Activated naive CD4-positive, alpha-beta T cell treated with anti-CD3 and anti-CD28 coated beads, Interleukin-2, amount 50 U/mL, for 72 hours (primary cell): ENCODE measurements at places on chromosomes 13 and 19. TPM values are rescaled to one million over a fixed set of nuclear protein-coding genes. Genes with fewer than 3 reads are reported as not detected.

DNA sequence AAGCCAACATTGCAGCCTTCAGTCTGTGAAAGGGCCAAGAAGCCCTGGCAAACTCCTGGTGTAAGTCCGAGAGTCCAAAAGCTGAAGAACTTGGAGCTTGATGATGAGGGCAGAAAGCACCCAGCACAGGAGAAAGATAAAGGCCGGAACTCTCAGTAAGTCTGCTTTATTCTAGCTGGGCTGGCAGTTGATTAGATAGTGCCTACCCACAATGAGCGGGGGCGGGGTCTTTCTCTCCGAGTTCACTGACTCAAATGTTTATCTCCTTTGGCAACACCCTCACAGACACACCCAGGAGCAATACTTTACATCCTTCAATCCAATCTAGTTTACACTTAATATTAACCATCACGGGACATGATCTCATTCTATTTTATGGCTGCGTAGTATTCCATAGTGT is 1317.1 kb downstream of the SLITRK1 start:
- DNase-seq, result no peak

- no peak for DNase-seq
These were observed 143.3 kb downstream of the DCLK1 start for GRCh38 chr13:35987572-35988513.

DNA sequence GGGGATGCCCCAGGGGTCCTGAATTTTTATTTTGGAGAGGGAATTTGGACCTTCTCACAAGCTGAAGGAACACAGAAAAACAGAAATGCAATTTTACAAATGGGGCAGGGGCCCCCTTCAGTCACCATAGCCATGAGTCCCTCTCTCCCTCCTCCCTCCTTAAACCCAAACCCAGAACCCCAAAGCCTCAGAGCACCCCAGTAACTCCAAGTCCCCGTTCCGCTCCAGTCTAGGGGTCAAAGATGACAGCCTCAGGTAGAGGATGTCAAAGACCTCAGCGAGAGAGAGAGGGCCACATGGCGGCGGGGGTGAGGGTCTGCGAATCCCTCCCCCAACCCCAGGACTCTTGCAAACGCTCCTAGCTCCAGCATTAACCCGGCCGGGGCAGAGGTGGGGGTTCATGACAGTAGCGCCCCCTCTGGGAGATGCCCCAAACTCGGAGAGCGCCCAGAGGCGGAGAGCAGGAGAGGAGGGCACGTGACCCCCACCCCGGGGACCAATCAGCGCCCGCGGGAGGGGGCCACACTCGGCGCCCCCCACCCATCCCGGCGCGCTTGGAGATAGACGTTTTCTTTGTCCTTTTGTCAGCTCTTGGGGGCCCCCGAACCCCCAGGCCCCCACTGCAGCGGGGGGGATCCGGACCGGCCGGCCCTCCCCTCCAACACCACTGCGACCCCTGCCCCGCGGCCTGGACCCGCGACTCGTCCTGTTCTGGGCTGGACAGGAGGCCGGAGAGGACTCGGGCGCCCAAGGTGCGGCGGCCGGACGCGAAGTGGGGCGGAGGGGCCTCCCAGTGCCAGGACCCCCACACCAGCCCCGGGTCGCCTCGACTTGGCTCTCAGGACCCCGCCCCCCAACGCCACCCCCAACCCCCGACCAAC is 20.8 kb upstream of the SEMA6B start:
- no peak for DNase-seq

- no peak for DNase-seq
These were observed 253.5 kb downstream of the PCDH20 start for GRCh38 chr13:61162106-61162505.

DNA sequence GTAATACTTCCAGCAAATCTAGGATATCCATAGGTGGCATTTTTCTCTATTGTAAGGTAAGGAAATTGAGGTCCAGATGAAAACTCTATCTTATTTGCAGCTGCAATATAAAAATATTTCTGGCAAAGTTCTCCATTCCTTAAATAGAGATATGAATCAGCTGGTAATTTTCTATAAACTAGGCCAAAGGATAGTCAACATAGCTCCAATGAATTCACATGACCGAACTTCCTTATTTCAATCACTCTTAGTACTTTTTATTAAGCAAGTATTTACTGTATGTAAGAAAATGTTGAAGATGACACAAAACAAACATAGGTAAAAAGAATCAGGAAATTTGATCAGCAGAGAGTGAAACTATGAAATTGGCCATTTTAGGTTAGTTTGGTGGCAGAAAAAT is 13.0 kb upstream of the LCP1 start:
- no peak for DNase-seq

GRCh38 chr13:48994706-48995105 is 19.0 kb downstream of the FNDC3A start:
- DNase-seq, result no peak

- DNase-seq, result peak; percentile 69
These were observed 11.4 kb upstream of the TCF3 start for GRCh38 chr19:1663852-1664251.

DNA sequence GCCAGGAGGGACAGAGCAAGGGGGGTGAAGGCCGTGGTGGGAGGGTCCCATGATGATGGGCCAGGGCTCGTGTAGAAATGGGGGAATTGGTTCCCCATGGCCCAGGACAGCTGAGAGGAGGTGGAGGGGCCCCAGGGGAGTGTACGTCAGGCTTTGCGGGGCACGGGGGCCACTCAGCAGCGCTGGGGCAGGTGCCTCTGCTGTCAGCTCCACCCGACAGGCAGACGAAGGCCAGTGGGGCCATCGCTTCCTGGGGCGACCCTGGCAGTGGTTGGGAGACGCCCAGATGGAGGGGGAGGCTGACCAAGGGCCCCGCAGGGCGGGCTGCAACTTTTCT is 1.9 kb upstream of the TEKTIP1 start:
- DNase-seq, result no peak

DNA sequence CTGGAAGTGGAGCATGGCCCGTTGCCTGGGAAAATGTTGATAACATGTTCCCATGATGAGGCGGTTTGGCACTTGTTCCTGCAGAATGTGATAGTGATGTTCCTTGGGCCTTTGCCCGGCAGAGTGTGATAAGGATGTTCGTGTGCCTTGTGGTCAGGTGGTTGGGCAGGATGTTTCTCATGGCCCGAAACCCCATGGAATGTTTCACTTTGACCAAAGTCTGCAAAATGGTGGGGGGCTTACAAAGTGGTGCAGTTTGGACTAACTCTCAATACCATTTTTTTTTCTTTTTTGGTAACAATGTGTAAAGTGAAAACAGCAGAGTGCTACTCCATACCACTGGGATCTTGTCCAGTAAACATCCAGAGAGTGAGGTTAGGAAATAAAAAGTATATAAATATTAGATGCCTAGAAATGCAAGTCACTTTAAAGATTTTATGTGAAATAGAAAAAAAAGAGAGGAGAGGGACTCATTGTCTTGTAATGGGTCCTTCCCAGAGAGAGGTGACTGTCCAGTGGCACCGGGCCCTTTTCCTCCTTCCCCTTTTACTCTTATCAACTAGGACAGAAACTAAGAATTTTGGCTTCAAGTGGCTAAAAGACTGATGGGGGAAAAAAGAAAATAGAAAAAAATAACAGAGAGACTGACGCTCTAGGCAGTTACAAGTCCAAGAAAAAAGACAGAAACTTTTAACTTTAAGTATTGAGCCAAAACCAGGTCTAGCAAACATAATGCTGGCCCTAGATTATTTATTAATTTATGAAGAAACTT is 5.7 kb downstream of the FPR3 start:
- DNase-seq, result no peak

DNA sequence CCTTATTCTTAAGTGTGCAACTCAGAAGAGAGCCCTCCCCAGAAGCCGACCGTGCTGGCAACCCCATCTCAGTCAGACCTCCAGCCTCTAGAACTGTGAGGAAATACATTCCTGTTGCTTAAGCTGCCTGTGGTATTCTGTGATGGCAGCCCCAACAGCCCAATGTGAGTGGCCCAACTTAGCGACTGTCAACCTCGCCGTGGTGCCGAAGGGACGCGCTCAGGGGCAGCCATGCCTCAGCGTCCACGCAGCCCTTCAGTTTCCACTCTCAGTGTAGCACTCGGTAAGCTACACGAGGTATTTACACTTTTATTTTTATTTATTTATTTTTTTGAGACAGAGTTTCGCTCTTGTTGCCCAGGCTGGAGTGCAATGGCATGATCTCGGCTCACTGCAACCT is 18.4 kb downstream of the PROZ start:
- DNase-seq, result no peak

- no peak for DNase-seq
These were observed 372 bp upstream of the ZNF699 start for GRCh38 chr19:9309974-9310446.

DNA sequence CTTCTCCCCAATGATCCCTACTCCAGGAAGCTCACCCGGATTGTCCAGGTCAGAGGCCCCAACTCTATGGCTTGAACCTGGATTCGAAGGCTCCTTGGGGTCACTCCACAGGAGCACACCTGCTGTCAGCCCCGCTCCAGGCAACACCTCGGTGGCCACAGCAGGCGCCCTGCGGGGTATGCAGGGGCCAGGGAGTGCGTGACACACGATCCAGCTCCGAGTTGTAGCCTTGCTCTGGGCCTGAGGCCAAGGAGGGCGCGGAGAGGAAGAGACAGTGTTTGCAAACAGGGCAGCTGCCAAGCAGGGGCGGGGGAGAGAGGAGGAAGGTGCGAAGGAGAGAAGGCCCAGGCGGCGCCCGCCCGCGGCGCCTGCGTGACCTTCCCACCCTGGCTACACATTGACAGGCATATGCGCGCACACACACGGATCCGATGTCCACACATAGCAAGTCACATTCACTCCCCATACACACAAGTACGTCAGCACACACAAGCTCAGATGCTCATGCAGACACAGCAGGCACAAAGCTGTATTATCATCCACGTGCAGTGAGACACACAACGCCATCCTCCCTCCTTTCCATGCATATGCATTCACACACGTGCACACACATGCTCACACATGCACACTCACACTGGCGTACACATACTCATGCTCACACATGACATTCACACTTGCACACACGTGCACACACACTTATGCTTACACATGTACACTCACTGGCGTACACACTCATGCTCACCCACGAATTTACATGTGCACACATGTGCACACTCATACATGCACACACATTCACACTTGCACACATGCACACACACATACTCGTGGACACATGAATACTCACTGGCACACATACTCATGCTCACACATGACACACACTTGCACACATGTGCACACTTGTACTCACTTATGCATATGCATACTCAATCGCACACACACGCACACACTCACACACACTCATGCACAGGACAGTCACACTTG is 10.4 kb downstream of the SBK2 start:
- no peak for DNase-seq

GRCh38 chr13:57846600-57847173 is 215.1 kb downstream of the PCDH17 start:
- no peak for DNase-seq

- DNase-seq, result no peak
These were observed 7.3 kb downstream of the NWD1 start for GRCh38 chr19:16726916-16727315.

Gene ACP5
- total RNA-seq, result 20.3 TPM

GRCh38 chr13:111031531-111031961 is 83.6 kb upstream of the ARHGEF7 start:
- no peak for DNase-seq

Gene ANGPTL4
- 9.5 TPM for total RNA-seq

GRCh38 chr13:101868585-101869469 is 416.4 kb downstream of the ITGBL1 start:
- DNase-seq, result no peak

Gene KCTD4
- not detected for total RNA-seq
